ENCODE measurements at places on chromosomes 7 and 10.

- DNase-seq: no peak
Measured at GRCh38 chr7:151346470-151346769, 4.8 kb downstream of the NUB1 start.

DNA sequence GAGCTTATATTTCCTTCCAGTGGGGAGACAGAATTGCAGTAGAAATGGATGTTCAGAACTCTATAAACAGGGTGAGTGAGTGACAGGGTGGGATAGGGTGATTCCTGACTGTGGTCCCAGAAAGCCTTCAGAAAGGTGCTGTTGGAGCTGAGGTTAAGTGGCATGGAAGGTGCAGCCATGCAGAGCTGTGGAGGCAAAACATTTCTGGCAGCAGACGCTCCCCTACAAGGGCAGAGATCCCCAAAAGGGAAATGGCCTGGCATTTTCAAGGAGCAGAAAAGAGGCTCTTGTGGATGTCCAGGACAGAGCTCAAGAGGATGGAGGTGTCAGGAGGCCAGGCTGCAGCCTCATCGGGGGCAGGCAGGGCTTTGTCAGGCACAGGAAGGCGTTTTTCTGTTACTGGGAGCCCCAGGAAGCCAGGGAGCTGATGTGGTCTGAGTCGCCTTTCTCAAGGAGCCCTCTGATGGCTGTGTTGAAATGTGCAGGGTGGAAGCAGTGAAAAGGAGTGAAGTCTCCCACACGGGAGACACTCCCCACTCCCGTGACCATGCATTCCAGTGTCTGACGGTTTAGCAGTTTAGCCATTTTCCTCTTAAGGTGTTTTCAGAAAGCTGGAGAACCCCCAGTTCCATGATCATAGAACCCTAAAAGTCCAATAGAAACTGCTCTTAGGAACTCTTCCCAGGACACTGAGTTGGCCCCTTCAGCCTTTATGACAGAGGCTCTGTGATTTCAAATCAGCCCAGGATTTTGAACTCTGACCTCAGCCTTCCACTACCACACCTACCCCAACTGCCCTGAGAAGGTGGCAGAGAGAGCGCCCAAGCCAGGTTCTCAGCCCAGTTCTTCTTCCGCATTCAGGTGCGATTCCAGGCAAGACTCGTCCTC is 96.2 kb downstream of the C10orf105 start:
- DNase-seq: peak; percentile 37

DNA sequence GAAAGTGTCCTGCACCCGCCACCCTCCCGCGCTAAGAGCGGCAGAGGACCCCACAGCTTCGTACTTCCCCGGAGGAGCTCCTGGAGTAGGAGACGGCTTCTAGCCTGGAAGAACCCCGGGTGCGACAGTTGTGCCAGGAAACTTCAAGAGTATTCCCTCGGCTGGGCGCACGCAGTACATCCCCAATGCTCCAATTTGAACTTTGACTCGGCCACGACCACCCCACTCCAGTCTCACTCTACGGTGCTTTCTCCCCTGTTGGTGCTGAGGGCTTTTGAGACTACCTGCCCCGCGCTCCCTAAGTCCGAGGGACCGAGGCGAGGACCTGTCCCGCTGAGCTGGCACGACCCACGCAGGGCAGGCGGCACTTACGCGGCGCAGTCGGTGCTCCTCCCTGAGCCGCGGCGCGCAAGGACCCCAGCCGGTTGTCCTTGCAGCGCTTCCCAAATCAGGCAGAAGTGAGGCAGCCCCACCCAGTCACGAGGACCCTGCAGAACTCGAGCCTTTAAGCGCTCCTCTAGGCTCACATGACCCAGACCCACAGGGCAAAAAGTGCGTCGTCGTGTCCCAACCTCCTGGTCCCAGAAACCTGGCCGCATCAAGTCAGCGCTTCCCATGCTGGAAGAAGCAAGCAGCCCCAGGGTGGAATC is at the start of gene CPVL:
TSS of gene CPVL (minus strand) at position 481 of the 650 bp plus-strand sequence. CDS start 25,476 bp downstream, outside the sequence.
- peak; percentile 89 for DNase-seq

- no peak for DNase-seq
Measured at GRCh38 chr10:82564353-82565196, 689.6 kb downstream of the NRG3 start.

GRCh38 chr7:55970978-55971377 is 6.6 kb downstream of the NIPSNAP2 start:
- DNase-seq: no peak

GRCh38 chr7:148700661-148701064 is 2.0 kb downstream of the CUL1 start:
- no peak for DNase-seq

- DNase-seq: peak; percentile 48
Measured at GRCh38 chr10:77560471-77560870, 77.1 kb downstream of the KCNMA1 start.

GRCh38 chr7:97006055-97006815 is 882 bp downstream of the DLX6 start:
- DNase-seq: no peak

- no peak for DNase-seq
Measured at GRCh38 chr7:36723951-36724664, at the start of gene AOAH. TSS of gene AOAH (minus strand) at chr7:36724494. CDS start at chr7:36724148, 346 bp downstream.

DNA sequence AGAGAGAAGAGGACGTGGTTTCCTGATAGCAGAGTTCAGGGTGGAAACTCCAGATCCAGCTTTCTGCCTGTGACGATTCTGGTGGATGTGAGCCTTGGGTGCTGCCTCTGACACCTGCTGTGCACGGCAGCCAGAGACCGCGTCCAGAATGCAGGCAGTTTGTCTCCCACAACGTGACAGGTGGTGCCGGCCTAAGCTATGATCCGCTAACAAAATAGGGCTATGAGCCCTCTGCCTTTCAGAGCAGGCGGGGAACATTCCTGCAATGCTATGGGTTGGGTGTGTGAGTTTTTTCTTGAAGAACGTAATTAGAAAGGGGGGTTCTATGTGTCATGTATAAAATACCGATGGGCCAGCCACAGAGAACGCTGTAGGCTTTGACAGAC is 297.3 kb upstream of the PRKCQ start:
- no peak for DNase-seq

DNA sequence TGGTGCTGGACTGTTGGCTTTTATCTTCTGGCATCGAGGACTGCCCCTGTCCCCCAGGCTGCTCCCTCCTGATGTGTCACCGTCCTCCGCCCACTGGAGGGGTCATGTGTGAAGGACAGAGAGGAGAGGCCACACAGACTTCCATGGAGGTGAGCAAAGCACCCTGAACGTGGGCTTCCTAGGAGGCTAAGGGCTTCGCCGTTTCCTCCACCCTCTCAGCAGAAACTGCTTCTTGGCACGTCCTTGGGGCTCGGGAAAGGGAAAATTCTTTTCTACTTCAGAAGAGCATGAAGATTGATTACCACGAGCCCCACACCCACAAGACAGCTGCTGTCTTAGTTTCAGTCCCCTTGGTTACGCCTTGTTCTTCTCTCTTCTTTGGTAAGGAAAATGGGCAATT is 218.2 kb downstream of the CCDC3 start:
- DNase-seq: no peak

DNA sequence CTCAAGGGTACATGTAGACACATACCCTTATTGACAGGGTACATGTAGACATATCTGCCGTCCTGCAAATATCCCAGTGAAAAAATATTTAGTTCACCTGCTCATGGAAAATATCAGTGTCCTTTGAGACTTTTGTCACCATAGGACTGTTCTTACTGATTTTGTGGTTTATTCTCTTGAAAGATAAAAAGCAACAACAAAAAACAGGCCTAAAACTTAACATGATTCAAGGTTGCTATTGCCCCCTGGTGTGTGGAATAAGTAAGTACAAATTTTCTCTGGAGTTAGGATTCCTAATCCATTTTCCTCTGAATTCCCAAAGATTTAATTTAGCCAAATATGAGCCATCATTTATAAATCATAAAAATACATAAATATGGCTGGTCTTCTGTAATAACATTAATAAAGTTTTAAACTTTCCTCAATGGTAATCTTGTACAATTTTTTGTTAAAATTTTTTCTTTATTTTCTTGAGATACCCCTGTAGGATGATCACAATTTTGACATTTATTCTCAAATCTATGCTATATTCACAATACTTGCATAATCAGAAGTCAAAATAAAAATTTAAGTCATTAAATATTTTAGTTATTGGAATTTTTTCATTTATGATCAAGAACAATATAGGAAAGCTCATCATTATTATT is 741.4 kb upstream of the POT1 start:
- DNase-seq: peak; percentile 19

DNA sequence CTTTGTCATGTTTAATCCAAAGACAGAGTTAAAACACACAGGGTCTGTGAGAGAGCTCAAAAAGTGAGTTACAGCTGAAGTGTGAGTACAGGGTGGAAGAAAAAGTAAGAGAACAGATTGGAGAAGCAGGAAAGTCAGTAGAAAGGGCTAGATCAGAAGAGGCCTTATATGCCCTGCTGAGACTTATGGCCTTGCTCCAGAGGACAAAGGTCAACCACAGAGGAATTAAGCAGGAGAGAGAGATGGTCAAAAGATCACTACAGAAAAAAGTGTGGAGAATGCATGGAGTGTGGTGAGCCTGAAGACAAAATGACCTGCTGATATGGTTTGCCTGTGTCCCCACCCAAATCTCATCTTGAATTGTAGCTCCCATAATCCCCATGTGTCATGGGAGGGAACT is 213.8 kb downstream of the NEBL start:
- no peak for DNase-seq

DNA sequence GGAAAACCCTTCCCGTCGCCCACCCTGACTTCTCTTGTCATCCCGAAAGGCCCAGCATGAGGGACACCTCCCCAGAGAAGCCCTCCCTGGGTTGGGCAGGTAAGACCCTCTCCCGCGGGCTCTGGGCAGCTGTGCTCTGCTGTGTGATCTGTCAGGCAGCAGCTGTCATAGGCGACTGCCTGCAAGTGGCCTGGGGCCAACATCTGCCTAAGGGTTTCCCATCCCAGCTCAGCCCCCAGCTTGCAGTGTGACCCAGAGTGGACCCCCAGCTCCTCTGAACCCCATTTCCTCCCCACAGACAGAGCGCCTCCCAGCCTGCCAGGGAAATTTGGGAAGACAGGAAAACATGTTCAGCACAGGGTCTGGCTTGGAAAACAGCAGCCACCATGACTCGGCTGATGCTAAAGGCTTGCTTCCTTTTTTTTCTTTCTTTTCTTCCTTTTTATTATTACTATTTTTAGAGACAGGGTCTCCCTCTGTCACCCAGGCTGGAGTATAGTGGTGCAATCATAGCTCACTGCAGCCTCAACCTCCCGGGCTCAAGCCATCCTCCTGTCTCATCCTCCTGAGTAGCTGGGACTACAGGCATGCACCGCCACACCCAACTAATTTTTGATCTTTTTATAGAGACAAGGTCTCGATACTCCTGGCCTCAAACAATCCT is 18.3 kb upstream of the TNRC18 start:
- DNase-seq: no peak

DNA sequence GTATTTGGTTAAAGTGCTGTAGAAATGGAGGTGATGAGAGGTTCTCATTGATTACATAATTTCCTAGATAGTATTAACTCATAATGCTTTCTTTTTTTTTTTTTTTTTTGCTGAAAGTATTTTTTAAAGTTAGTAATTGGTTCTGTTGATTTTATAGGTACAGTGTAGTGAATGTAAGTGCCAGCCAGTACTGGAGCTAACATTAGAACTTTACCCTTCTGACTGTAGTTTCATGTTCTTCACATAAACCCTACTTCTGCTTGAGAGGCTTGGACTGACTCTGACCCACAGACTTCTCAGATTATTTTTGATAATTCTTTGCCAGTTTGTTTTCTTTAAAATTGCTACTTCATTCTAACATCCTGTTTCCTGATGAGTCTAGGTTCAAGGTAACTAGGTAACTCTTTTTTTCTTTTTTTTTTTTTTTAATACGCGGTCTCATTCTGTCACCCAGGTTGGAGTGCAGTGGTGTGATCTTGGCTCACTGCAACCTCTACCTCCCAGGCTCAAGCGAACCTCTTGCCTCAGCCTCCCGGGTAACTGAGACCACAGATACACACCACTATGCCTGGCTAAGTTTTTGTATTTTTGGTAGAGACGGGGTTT is 92.2 kb upstream of the OIT3 start:
- no peak for DNase-seq

GRCh38 chr7:45589061-45589460 is 14.9 kb downstream of the ADCY1 start:
- no peak for DNase-seq

DNA sequence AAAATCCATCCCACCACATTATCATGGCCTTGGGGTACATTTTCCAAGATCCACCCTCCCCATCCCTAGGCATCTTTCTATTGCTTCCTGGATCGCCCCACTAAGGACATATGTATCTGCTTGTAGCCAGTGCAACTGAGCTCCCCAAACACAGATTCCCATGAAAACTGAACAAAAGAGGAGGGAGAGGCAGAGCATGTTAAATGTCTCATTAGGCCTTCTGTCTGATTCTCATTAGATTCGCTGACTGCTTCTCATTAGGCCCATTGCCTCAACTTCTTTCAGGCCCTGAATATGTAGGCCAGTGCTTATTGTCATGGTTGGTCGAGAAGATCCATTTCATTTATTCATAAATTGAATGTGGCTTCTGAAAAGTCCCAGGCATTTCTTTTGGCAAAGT is 698.9 kb downstream of the INHBA start:
- DNase-seq: no peak

- no peak for DNase-seq
Measured at GRCh38 chr10:117603081-117603480, 60.5 kb downstream of the EMX2 start.

- DNase-seq: no peak
Measured at GRCh38 chr10:12062754-12063482, 5.8 kb upstream of the DHTKD1 start.

- DNase-seq: no peak
Measured at GRCh38 chr10:61781969-61782403, 119.3 kb downstream of the CABCOCO1 start.

DNA sequence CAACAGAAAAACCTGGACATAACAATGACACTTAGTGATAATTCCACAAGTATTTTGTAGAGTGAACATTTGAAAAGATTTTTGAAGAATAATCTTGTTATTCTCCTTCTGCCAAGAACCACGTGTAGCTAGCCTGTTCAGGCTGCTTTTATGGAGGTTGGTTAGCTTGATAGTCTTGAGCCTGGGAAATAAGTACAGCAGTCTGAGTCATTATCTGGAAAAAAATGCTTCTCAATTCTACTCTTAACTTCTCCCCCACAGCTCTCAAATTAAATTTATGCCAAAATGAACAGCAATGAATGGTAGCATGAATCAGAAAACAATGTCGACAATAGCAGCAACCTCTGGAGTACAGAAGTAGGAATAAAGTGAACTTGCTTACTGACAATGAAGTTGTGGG is 63.2 kb downstream of the GPR37 start:
- DNase-seq: no peak

DNA sequence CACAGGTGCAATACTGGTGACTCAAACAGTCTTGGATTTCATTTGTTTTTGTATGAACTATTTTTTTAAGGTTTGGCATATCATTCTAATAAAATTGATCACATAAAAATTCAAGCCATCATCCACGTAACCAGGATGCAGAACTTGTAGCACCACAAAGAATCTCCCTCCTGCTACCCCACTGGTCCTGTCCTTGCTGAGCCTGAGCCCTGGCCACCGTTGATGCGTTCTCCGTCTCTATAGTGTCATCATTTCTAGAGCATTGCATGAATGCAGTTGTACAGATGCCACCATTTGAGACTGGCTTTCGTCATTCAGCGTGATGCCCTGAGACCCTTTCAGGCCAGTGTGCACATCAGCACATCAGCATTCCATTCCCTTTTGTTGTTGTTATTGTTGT is 273.5 kb downstream of the TCERG1L start:
- no peak for DNase-seq

All from left lung (tissue), 14 donors.